ENCODE measurements at places on chromosomes 11 and 22.
A peak's percentile ranks its signal among the peaks of the same experiment; 100 is the strongest.

DNA sequence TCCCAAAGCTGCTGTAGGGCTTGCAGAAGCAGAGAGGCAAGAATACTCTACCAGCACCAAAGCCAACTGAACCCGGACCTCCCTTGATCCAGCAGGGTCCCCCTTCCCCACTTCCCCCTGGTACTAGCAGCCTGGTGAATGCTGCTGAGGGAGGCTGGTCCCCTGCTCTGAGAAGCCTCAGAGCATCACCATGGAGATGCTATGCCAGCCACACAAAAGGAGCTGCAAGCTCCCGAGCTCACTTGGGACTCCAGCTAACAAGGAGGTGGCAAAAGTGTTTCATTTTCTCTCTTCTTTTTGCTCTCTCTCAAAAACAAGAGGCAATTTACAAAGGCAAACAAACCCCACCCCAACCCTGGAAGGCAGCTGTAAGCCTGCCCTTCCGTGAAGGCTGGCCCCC, 509.8 kb downstream of the BUD13 start:
- no peak for DNase-seq

- no peak for DNase-seq
Observed at GRCh38 chr22:42879371-42880021, 22.4 kb upstream of the ARFGAP3 start.

DNA sequence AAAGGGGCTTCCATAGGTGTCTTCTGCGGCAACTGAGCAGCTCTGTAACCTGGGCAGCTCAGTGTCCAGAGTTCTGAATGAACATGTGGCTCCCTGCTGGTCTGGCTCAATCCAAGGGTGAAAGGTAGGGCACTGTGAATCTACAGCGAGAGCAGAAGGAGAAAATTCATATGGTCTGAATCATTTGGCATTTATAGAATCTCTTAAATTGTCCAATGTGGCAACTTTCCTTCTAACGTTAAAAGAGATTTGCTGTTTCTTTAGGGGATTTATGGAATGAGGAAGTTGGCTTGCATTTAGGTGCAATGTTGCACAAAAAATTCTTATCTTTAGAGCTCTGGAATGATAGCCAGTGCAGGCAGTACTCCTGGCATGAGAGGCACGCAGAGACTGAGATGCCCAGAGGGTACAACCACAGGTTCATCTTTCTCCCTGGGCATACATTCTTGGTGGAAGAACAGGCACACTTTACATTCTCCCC, 17.0 kb downstream of the ATXN10 start:
- no peak for DNase-seq

- DNase-seq: no peak
Observed at GRCh38 chr11:44502506-44502905, 63.0 kb upstream of the CD82 start.

DNA sequence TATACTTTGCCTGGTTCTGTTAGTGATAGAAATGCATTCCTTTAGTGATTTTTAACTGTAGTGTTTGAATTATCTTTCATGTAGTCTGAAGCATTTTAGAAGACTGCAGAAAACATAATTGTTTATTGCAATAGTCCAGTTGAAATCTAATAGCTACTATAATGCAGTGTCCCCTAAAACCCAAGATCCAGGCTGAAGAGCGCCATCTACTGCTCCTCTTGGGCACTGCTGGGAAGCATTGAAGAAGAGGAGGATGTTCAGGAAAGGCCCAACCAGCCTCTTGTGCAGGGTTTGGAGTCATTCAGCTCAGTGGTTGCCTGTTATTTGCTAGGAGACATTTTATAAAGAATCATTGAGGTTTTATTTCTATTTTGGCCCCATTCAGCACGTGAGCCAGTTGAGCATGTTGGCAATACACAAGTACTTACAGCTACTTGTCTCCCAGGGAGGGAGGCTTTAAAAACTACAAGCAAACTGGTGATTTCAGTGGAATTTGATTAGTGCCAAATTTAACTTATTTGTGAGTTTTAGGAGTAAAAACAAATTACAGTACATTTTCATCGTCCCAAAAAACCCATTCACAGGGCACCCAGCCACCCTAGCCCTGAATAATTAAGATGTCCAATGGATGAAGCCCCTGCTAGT, 74.9 kb upstream of the HORMAD2 start:
- peak; percentile 80 for DNase-seq

- DNase-seq: peak; percentile 15
Observed at GRCh38 chr22:39634530-39635405, 64.2 kb downstream of the CACNA1I start.

- no peak for DNase-seq
Observed at GRCh38 chr11:44718057-44718456, 8.7 kb upstream of the TSPAN18 start.

All from left colon (tissue), 2 donors.